Spinal cord (tissue), 10 donors: ENCODE measurements at places on chromosomes 1 and 21.

GRCh38 chr1:162889989-162890388, 29.0 kb upstream of the CCDC190 start:
- no peak for DNase-seq

- no peak for DNase-seq
Observed at GRCh38 chr1:215076322-215076721, 6.2 kb upstream of the KCNK2 start.

- DNase-seq = no peak
Observed at GRCh38 chr1:7658099-7658498, 113.0 kb upstream of the VAMP3 start.

GRCh38 chr1:108881369-108881768, 4.6 kb downstream of the GPSM2 start:
- no peak for DNase-seq

GRCh38 chr1:235913311-235913710, 46.6 kb upstream of the LYST start:
- DNase-seq = no peak

DNA sequence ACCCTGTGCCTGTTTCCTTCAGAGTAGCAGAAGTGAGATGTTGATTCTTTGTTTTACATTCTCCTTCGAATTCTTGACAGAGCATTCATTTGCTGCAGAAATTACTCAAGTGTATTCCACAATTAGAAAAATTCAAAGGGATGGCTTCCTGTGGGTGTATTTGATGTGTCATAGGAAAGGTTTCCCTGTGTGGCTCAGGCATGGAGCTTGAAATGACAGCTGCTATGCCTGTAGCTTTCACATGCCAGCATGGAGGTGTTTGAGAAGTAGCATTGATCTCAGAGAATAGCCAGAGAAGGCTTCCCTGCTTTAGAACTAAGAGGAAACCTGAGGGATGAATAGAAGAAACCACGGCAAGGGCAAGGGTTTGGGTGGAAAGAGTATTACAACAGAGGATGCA, 317.2 kb upstream of the DEPDC1 start:
- no peak for DNase-seq

- peak; percentile 57 for DNase-seq
Observed at GRCh38 chr1:202315576-202316168, 26.1 kb downstream of the UBE2T start.

GRCh38 chr1:223033658-223034057, 109.4 kb downstream of the TLR5 start:
- DNase-seq = no peak

DNA sequence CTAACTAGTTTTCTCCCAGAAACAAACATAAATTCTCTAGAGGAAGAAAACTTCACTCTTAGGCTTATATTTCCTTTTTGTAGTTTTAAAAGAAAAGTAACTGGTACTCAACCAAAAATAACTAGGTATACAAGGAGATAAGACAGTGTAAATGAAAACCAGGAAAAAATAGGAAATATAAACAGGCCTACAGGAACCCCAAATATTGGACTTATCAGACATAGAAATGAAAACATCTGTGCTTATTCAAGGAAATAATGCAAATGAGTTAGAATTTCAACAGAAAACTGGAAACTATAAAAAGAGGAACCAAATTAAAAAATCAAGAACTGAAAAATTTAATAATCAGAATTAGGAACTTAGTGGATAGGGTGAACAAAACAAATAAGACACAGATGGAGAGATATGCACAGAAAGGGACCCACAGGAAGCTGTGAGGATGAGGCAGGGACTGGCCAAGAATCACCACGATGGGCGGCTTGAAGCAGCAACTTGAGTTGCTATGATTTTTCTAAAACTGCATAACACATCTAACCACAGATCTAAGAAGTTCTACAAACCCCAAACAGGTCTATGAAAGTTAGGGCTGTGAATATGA, 67.5 kb upstream of the ACTRT2 start:
- no peak for DNase-seq

DNA sequence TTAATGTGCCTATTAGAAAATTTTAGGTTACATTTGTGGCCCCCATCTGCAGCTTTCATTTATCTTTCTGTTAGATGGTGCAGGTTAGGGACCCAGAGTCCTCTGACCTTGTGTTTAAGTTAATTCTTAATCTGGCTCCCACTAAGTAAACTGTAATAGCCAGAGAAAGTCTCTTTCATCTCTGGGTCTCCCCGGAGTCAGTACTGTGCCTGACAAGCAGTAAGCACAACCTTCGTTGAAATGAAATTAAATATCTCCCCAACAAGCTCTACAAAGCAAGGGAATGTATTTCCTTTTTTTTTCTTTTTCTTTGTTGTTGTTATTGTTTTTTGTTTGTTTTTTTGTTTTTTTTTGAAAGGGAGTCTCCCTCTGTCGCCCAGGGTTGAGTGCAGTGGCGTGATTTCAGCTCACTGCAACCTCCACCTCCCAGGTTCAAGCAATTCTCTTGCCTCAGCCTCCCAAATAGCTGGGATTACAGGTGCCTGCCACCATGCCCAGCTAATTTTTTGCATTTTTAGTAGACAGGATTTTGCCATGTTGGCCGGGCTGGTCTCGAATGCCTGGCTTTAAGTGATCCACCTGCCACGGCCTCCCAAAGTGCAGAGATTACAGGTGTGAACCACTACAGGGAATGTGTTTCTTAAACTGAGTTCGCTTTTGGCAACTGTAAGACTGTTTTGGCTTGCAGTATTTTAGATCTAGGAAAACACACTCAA, 81.6 kb downstream of the HHIPL2 start:
- DNase-seq = no peak

DNA sequence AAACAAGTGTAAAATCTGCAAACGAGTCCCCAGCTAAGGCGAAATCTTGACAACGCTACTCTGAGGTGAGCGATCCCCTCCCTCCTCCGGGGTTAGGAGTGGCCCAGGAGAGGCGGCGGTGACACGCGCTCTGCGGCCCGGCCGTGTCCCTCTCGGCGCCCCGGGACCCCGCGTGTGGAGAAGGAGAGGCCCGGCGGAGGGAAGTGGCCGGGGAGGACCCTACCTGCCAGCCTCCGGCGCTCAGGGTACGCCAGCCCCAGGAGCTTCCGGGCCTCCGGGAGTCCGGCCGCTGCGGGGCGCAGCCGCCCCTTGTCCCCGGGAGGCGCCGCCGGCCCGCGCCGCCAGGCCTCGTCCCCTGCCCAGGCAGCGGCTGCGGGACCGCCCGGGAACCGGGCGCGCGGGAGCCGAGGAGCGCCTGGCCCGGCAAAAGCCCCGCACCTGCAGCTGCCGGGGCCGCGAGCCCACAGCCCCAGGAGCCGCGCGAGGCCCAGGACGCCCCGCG, 543 bp downstream of the ABCB10 start:
- no peak for DNase-seq

DNA sequence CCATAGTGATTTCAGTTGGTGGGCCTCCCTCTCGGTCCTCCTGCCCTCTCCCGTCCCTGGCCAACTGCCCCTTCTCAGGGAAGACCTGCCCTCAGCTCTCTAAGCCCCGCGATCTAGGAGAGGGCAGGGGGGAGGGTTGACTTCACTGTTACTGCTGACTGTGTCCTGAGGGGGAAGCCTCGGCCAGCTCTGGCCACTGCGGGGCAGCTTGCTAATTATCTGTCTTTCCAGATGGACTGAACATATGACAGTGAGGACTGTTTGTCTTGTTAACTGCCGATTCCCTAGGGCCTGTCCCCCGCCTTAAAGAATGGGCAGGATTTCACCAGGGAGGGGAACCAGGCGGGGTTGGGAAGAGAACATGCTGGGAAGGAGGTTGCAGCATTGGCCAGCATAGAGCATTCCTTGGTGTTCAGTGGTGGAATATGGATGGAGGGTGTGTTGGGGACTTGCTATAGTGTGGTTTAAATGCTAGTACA, 22.9 kb downstream of the NIPAL3 start:
- DNase-seq = peak; percentile 63

GRCh38 chr1:115088871-115089419, 358 bp downstream of the TSPAN2 start:
- DNase-seq = no peak

DNA sequence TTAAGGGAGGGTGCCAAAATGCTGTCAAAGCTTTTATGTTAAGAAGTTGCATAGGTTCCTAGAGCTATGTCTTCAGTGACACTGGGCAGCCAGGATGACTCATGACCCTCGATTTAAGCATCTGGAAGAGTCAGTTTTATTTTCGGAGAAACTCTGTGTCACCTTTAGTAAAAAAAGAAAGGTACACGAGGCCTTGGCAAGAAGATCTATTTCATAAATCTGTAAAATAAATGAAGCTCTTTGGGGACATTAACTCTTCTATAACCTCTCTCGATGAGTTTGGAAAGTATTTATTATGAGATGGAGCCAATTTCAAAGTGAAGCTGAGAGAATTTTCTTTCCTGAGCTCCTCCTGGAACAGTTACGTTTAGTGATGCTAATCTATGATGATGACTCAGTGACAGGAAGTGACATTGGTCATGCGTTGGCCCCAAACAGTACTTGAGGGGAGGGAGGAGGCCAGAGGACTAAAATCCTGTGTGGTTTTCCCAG, 156.5 kb downstream of the HLX start:
- no peak for DNase-seq

DNA sequence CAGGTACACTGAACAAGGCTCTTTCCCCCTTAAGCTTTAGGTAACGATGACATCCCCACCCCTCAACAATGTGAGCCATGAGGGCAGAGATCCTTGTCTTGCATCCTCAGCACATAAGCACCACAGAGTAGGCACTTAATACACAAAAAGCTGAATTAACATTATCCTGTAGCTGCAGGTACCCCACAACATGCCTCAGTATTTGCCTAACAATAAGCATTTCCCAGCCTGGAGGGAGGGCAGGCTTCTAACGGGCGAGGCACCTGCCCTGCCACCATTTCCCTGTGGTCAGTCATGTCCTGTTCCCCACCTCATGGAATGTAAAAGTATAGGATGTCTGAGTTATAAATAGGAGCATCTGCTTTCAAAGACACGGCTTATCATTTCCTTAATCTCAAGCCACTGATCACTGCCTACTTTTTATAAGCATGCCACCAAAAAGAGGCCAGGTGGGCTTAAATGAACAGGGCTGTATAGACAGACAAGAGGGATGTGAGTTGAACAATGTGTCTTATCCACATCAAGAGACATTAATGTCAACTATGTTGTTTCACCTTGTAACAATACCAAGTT, 3.4 kb downstream of the CAPZB start:
- no peak for DNase-seq

DNA sequence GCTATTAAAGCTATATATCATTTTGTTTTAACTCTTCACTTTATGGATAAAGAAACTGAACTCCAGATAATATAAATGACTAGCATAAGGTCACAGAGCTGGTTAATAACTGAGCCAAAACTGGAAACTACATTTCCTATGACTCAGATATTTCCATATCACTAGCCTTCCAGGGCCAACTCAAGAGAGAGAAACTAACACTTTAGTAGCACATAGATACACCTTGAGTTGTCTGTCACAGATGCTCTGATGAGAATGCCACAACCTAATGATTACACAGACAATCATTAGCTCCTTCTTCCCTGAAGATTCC, 40.7 kb downstream of the NME7 start:
- no peak for DNase-seq

GRCh38 chr1:3410142-3410925, 44.1 kb upstream of the ARHGEF16 start:
- DNase-seq = peak; percentile 65

DNA sequence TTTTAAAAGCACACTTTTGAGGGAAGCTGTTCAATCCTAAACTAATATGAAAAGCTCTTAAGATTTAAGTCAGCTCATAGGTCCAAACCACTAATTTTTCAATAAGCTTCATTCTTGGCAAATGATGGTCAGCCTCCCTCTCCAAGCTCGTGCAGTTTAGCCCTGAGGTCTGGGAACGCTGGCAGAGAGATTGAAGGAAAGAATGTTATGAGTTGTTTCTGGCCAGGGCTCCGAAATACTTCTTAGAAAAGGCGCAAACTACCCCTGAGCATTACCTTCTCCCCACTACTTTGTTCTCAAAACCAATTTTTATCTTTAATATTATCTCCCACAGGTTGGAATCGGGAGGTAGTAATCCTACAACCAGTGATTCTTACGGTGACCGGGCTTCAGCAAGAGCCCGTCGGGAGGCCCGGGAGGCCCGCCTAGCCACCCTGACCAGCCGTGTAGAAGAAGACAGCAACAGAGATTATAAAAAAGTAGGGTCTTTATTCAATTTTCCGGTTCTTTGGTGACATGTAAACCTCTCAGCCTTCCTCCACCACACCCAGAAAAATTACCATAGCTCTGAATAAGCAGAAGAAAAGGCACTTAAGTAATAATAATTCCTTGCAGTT, 147.7 kb downstream of the SYT2 start:
- no peak for DNase-seq

GRCh38 chr21:28674763-28675162, 317.9 kb downstream of the LTN1 start:
- DNase-seq = no peak

DNA sequence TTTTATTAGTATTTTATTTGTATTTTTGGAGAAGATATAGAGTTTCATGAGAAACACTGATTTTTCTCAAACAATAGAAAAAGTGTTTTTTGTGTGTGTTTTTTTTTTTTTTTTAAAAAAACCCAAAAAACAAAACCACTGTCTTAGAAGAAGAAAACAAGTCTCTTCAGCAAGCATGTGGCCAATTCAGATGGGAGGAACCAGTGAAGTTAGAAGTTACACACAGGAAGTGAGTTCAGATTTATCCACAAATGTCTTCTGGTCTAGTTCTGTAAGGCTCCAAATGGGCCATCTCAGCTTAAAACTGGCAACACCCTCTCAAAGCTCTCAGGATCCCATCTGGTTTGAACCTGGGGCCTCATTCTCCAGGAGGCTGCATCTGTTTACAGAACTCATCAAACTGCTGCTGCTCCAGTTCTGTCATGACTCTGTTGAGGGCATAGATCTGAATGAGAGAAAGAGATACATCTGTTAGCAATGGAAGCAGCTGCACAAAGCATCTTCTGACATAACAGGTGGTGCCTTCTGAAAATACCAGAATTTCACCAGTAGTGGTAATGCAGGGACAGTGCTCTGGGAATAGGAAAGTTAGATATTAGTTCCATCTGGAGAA, 9.8 kb upstream of the ERMAP start:
- no peak for DNase-seq
